Endothelial cell of umbilical vein (primary cell): ENCODE measurements at places on chromosomes 6 and 20.

- DNase-seq: no peak
These were observed 510.8 kb downstream of the PTPRT start for GRCh38 chr20:42678895-42679294.

DNA sequence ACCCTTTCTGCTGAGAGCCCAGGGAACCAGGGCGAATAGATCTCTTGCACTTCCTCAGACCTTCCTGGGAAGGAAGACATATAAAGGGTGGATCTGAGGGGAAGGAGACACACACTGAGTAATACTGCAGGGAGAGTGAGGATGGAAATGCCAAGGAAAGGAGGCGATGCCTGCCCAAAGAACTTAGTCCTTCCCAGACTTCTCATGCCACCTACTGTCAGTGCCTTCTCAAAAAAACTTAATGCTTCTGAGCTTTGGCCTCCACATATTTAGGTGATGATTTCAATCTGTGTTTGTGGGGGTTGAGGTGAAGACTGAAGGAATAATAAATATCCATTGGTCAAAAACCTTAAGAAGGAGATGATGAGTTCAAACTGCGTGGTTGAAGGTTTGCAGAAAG lies 9.7 kb downstream of the BTN3A1 start:
- no peak for DNase-seq

DNA sequence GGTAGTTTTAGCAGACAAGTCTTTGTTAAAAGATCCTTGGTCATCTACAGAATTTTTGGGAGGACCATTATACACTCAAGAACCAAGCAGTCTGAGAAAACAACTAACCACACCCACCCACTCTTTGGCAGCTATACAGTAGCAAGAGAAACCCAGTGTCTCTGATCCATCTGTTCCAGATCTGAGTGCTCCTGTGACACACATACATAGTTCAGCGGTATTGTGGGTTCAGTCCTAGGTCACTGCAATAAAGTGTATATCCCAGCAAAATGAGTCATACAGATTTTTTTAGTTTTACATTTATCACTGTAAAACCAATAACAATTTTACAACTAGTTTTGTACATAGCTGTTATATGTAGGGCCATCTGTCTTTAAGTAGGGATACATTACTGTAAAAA lies 47.4 kb upstream of the PAK5 start:
- DNase-seq: no peak

DNA sequence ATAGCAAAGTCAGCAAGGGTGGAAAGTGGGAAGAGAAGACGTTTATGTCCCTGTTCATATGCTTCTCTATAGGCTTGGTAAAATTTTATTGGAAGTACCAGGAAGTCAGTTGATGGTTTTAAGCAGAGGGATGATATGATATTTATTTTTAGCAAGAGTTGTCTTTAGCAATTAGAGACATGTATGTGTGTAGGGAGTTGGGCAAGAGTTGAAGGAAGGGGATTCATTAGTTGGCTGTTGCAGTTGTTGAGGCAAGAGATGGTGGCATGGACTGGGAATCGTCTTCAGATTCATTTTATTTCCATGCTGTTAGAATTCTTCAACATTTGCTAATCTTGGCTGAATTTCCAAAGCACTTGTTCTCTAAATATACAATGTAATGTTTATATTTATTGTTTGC lies 85.6 kb downstream of the QKI start:
- DNase-seq: no peak

DNA sequence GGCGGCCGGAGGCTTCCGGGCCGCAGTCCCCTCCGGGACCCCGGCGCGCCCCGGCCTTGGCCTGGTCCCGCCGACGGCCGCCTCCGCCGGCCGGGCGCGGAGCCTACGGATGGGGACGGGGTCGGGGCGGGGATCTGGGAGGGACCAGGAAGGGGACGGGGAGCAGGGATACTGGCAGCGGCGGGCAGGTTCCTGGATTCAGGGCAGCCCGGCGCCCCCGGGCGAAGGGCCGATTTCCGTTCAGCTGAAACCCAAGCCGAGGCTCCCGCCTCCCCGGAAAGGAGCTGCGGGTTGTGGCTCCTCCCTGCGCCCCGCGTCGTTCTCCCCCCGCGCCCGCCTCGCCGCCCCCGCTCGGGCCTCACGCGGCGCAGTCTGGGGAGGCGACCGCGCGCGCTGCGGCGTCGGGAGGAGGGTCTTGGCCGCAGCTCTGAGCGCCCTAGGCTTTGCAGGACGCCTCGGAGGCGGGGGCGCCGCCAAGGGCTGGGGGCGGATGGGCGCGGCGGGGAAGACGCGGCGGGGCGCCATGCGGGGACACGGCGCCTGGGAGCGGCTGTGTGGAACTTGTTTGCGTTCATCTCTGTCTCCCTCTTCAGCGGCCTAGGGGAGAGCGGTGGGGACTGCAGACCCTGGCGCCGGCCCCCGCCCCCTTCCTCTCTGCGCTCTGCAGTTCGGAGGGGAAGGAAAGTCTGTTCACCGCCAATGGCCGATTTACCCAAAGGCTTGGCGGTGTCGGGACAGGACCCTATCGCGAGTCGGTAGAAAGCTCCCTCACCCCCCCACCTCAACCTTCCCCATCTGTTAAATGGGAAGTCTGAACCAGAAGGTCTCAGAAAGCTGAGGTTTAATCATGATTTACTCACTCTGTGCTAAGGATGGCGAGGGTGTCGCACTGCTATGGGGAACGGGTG lies 22.7 kb upstream of the TMEM181 start:
- DNase-seq: no peak

GRCh38 chr6:82251942-82252341 lies 4.4 kb upstream of the IBTK start:
- peak; percentile 62 for DNase-seq

DNA sequence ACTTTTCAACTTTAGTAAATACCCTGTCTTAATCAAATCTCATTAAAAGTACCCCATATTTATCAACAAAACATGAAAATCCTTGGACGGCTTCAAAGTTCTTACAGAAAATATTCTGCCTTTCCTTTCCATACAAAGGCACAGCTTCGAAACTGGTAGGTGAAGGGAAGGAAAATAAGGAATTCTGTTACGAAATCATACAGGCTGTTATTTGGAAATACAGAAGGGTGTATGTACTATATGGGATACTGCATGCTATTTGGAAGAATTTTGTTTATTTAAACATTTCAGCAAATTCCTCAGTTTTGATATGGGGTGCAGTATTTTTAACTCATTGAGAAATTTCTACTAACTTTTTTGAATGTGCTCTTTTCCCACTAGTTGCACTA lies 138.4 kb upstream of the BTN3A2 start:
- no peak for DNase-seq

DNA sequence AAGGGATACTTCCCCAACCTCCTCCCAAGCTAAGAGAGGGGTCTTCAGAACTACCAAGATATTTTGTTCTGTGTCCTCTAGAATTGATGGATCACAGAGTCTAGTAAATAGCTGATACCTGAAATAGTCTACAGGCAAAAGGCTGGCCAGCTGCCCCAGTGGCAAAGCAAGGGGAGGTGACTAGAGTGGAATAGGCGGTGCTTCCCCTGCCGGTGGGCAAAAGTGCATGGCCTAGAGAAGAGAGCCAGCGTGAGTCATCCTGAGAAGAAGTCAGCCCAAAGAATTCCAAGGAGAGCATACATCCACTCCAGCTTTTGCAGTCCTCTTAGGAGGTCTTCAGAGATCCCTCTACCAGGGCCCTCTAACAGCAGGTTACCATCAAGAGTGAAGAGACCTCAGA lies 14.7 kb downstream of the DPPA5 start:
- no peak for DNase-seq

GRCh38 chr6:156599366-156599765 lies 177.8 kb upstream of the ARID1B start:
- no peak for DNase-seq

- DNase-seq: no peak
These were observed 47.7 kb downstream of the SCML4 start for GRCh38 chr6:107776415-107776814.

DNA sequence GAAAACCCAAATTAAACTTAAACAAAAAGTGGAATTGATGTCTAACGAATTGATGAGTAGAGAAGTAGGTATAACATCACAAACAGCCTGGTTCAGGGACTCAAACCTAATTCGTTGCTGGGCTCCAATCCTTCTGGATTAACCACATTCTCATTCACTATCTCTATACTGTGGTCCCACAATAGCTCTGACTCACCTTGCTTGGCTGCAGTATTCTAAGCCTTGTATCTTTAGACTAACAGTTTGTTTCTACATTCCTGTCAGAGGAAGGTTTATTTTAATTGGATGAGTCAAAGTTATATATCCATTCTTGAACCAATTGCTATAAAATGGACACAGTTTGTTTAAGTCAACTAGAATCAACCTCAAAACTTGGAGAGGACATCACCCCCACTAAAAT lies 530.5 kb upstream of the PTCHD4 start:
- no peak for DNase-seq

DNA sequence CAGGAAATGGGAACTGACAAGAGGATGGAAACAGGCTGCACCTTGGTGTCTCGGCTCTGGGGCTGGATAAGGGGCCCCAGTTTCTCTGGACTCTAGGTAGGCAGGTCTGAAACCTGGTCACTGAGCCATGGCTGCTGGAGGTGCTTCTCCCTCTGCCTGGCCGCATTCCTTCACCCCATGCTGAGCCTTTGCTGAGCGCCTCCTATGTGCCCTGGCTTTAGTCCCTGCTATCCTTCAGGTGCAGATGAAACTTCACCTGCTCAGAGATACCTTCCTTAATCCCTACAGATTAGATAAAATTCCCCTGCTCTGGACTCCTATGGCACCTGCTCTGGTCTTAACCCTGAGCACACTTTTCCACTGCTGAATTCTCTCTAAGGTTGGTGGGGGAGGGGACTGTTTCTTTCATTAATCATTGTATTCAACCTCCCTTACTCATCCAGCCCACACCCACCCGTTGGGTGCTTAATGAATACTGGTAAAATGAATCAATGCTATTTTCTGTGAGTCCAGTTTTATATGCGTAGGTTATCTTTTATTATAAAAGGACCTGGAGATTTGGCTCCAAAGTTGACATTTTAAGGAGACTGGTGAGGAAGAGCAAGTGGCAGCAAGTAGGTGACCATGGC lies 19.3 kb downstream of the MYLK4 start:
- no peak for DNase-seq

- DNase-seq: no peak
These were observed 49.6 kb downstream of the SLC2A12 start for GRCh38 chr6:134002821-134003220.

GRCh38 chr20:18638768-18639167 lies 50.9 kb downstream of the DTD1 start:
- no peak for DNase-seq

- DNase-seq: no peak
These were observed 12.8 kb upstream of the SGK2 start for GRCh38 chr20:43545837-43546578.

- DNase-seq: no peak
These were observed 20.4 kb downstream of the USP49 start for GRCh38 chr6:41874741-41875140.

GRCh38 chr6:81864124-81864523 lies 111.6 kb upstream of the TENT5A start:
- no peak for DNase-seq

- no peak for DNase-seq
These were observed 8.7 kb upstream of the RAMACL start for GRCh38 chr6:166595061-166595780.

GRCh38 chr6:13500264-13500663 lies 12.9 kb upstream of the GFOD1 start:
- DNase-seq: no peak

DNA sequence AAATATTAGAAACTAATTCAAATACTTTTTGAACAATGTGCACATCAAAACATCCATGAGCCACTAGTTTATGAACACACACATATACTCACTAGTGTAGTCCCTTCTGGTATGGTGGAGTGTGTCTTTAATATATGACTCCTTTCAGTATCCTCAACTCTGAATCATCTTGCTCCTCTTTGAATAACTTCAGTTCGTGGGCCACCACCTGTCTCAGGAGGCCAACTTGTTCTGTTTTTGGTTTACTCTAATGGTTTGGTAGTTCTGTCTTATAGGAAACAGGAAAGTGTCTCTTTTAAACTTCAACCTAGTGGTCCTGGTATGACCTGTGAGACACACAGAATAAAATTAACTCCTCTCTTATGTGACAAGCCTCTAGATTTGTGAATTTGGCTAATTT lies 55.6 kb downstream of the ZNF292 start:
- DNase-seq: no peak

GRCh38 chr20:48630342-48631075 lies 197.3 kb downstream of the PREX1 start:
- DNase-seq: no peak

GRCh38 chr6:138774370-138774769 lies 801 bp downstream of the CCDC28A start:
- DNase-seq: no peak

DNA sequence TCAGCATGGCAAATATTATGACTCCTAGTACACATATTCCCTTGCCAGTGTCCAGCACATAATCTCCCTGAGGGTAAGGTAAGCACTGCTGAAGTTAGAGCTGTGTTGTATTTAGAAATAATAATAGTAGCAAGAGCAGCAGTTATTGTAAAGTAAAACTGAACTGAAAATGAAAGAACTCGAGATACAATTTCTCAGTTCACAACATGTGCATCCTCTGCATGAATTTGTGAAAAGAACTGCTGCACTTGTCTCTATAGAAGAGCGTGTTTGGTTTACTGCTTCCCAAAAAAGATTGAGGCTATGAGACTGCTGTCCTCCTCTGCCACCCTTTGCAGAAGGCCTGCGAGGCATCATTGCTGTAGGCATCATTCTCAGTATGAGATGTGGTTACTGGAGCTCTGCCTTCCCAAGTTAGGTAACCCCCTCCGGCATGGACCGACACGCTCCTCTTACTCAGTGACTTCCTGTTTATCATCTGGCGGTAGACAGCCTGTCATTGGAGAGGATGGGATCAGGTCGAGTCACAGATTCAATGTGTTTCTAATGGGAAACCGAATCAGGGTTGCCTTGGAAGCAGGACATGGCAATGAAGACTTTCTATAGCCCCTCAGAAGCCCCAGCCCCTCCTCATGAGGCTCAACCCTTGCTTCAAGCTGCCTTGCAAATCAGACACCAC lies 48.1 kb downstream of the SLC24A3 start:
- DNase-seq: no peak

- peak; percentile 88 for DNase-seq
These were observed 127.5 kb downstream of the CDKAL1 start for GRCh38 chr6:20661721-20662120.

GRCh38 chr6:70489364-70489763 lies 76.1 kb downstream of the FAM135A start:
- no peak for DNase-seq

DNA sequence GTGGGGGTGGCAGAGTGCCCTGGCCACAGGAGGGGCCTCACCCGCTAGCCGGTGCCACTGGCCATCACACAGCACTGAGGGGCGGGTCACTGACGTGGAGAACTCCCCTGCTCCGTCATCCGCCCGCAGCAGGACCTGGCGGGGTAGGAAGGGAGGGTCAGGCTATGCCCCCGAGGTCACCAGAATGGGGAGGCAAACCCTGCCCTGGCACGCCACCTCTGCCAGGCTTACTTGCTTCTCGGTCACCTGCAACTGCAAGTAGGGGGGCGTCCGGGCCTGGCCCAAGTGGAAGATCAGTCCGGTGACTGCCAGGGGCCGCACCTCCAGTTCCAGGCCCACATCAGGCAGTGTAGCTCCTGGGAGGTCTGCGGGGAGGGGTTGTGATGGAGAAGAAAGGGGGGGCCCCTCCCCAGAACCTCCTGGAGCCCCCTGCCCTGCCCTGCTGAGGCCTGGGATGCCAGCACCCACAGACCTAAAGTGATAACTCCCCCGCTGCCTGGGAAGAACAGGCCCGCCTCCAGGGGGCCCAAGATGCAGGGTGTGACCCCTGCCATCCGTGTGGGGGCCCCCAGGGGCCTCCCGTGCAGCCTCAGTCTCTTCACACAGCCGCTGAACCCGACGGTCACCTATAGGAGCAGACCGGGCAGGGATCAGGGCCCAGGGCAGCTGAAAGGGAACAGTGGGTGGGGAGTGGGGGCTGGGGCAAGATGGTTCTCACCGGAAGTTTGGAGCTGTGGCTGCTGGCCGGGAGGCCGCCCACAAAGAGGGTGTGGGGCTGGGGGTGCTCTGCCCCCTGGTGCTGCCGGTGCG lies 7.4 kb downstream of the ADRM1 start:
- DNase-seq: no peak
